Cardiac fibroblast (primary cell): ENCODE measurements at places on chromosomes 16 and 17.

- DNase-seq, result no peak
Observed at GRCh38 chr17:9944704-9945103, 39.6 kb upstream of the RCVRN start.

GRCh38 chr16:67213197-67214019, 13.5 kb upstream of the TMEM208 start:
- no peak for DNase-seq

- no peak for DNase-seq
Observed at GRCh38 chr16:68915589-68915988, 72.3 kb downstream of the TANGO6 start.

- no peak for DNase-seq
Observed at GRCh38 chr17:7552621-7553051, 3.8 kb downstream of the TNFSF12 start.

DNA sequence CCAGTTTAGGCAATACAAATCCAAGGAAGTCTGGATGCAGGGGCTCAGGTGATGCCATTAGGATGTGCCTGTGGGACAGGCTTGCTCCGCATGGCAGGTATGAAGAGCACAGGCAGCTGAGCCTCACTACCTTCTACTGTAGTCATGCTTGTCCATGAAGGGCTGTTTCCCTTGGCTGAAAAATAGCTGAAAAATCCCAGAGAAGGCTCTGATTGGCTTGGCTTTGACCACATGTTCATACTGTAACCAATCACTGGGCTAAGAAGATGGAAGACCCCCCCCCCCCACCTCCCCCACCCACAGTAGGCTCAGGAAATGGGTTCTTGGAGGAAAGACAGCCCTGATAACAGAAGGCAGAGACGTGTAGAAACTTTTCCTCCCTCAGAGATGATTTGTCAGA, 66.5 kb upstream of the LGALS9 start:
- peak; percentile 31 for DNase-seq

- no peak for DNase-seq
Observed at GRCh38 chr16:55700961-55701360, 45.2 kb downstream of the SLC6A2 start.

DNA sequence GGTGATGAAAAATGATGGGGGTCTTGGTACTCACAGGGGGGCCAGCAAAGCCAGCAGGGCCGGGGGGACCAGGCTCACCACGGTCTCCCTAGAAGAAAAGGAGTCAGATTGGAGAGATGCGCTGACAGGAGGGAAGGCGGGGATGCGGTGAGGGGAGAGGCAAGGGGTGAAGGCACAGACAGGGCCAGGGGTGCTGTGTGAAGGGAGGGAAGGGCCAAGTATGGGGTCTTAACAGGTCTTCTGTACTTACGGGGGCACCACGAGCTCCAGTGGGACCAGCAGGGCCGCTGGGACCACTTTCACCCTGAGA, 11.2 kb downstream of the COL1A1 start:
- DNase-seq, result no peak
